ENCODE measurements at places on chromosomes 2 and 18.

GRCh38 chr2:201628545-201628944 lies 14.8 kb downstream of the TMEM237 start:
- DNase-seq, result no peak

DNA sequence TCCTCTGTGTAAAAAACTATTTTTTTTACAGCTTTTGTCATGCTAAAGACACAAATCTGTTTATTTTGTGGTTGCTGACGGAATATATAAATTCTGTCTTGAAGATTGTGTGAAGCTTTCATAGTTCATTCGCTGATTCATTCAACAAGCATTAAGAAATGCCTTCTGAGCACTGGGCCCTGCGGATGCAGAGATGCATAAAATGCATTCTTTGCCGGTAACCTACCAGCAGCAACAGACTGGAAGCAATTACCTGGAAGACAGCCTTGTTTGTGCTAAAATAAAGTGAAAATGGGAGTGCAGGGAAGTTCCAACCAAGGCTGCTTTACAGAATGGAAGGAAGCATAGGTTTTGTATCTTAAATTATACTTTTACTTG lies 119.7 kb downstream of the PMAIP1 start:
- DNase-seq, result no peak

GRCh38 chr18:36329684-36330434 lies 32.3 kb downstream of the FHOD3 start:
- DNase-seq, result no peak

DNA sequence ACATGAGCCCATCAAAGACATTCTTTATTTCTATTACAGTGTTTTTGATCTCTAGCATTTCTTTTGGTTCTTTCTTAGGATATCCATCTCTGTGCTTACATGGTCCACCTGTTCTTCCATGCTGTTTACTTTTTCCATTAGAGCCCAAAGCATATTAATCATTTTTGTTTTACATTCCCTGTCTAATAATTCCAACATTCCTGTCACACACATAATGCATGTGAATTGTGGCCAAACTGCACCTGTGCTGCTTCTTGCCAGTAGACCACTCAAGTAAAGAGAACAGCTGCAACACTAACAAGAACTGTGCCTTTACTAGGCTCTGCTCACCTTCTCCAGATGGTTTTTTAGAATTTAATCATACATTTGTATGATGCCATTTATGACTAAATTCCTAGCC lies 103.0 kb downstream of the PTH2R start:
- no peak for DNase-seq

DNA sequence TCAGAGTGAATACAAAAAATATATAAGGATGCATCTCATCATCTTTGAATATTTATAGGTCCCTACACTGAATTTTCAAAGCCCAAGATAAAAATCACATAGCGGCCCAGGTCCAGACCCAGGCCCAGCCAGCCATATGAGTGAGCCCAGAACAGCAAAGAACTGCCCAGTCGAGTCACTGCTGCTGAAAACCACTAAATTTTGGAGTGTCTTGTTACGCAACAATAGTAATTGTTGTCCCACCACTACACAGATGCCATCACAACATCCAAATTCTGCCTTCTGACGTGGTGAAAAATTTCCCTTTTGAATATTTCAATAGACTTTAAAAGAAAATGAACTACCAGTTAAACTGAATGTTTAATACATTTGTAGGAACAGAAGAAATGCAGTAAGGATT lies 5.7 kb downstream of the C18orf32 start:
- no peak for DNase-seq

DNA sequence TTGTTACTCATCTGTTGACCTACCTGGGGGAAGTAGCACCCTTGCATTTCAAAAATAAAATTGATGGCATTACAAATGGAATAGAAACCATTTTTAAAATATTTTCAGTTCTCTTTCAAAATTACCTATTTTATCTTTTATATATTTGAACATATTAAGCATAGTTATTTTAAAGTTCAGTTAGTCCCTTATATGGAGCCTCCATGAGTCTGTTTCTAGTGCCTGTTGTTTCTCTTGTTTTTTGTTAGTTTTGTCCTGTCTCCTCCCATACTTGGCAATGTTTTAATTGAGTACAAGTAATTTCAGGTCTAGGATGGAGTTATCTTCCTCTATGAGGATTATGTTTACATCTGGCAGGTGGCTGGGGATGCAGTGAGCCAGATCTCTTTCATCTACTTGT lies 5.9 kb upstream of the KCNIP3 start:
- no peak for DNase-seq

DNA sequence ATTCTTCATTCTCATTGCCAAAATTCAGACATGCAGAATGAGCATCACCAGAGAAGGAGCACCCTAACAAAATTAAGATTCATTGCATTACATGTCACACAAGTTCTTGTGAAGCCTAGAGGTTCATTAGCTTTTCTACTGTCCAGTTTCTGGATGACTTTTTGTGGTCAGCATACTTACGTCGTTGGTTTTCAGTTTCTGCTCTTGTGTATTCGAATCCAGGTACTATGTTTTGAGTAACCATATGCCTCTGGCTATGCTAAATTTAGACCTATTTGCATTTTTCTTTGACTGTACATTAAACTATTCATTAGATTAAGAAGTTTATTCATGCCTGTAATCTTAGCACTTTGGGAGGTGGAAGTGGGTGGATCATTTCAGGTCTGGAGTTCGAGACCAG lies 251.3 kb downstream of the PARD3B start:
- no peak for DNase-seq

- no peak for DNase-seq
Measured at GRCh38 chr2:173198327-173198726, 122.7 kb downstream of the MAP3K20 start.

GRCh38 chr2:3280683-3281520 lies 96.7 kb downstream of the EIPR1 start:
- no peak for DNase-seq

DNA sequence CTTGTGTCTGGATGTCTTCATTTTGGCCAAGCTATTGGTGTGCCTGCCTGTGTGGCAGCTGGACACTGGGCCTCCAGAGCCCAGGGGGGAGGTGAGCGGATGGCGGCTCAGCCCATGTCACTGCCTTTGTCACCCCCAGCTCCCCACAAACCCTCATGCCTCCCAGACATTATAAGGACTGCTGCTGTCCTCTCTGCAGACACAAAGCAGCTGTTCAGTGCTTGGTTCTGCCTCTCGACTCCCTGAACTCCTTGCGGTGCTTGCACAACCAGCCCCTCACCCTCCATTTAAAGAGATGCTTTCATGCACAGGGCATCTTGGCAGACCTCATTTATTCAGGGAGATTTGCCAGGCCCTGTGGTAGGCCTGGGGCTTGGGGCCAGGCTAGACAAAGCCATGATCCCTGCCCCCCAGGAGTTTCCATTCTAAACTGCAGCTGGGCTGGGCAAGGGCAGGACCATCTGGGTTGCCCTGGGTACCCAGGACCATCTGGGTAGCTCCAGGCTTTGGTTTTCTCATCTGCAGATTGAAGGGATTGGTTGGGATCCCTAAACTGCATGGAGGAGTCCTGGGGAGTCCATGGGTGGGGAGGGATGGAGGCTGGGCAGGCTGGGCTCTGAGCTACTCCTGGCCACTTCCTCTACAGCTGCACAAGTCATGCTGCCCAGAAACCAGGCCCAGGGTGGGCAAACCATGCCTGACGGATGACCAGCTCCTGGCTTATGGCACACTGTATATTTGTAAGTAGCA lies 168.5 kb downstream of the CELF4 start:
- no peak for DNase-seq

- no peak for DNase-seq
Measured at GRCh38 chr2:238922435-238922834, 74.5 kb downstream of the TWIST2 start.

GRCh38 chr18:77392321-77392720 lies 142.7 kb downstream of the GALR1 start:
- no peak for DNase-seq

GRCh38 chr2:2007551-2008501 lies 263.5 kb upstream of the PXDN start:
- DNase-seq, result no peak

Measured in stimulated activated CD8-positive, alpha-beta memory T cell treated with anti-CD3 and anti-CD28 coated beads, Interleukin-15, amount 100 ng/mL, for 24 hours (primary cell).